ENCODE measurements at places on chromosomes 3 and 15.

GRCh38 chr15:29681166-29681845, 141.0 kb downstream of the TJP1 start:
- no peak for DNase-seq

- DNase-seq, result no peak
Measured at GRCh38 chr15:34355241-34355640, 11.8 kb downstream of the LPCAT4 start.

DNA sequence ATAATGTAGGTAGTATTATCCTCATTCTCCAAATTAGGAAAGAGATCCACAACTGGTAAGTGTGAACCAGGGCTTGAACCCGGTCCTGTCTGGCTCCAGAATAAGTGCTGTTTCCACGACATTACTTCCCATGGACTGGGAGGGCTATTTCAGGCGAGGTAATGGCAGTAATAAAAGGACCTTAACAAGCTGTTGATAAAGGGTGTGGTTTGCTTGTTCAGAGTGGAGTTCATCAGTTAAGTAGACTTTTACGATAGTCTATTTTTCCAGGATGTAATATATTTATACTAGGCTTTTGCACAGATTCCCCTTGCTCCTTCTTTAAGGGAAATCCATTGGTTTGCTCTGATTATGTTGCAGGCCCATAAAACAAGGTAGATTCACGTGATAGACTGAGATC, 88.4 kb upstream of the TNFAIP8L3 start:
- DNase-seq, result no peak

DNA sequence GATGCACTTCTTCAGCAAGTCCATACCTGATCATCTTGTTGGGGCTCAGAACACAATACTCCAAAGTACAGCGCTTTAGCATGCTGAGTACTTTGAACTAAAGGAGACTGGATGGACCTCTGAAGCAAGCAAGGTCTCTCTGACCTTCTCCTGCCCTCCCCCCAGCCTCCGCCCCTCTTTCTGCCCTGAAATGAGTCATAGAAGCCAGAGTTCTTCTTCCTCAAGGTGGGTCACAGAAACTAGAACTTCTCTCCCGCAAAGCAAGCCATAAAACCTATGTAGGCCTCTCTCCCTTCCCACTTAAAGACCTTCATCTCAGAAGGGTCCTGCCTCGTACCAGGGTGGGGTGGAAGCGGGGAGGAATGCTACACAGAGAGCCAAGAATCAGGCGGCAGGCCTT, 230.5 kb upstream of the PROK2 start:
- no peak for DNase-seq

DNA sequence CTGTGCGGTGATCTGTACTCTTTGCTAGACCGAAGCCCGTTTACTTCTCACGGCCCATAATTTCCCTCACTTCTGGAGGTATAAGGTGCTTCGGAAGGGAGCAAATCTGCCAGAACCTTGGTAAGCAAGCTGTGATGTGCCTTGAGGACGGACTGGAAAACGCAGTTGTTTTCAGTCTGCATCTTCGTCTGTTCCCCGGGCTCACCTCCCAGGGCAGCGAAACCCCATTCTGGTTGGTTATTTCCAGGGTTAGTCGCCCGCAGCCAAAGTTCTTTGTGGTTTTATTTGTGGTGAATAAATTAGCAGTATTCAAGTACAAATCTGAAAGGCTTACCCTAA, 401 bp downstream of the RAMAC start:
- peak; percentile 4 for DNase-seq

DNA sequence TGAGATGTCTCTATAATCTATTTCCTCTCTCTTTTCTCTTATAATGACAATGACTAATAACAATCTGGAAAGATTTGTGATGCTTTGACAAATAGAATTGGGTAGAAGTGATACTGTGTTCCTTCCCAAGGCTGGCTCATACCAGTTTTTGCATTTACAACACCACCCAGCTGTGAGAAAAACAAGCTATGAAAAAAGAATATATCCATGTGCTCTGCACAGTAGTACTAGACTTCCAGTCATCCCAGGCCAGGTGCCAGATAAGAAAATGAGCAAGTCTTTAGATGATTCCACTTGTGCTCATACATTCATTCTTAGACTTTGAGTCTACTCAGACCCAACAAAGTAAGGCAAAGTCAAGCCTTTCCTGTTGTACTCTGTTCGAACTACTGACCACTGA, 350.2 kb upstream of the POU1F1 start:
- no peak for DNase-seq

DNA sequence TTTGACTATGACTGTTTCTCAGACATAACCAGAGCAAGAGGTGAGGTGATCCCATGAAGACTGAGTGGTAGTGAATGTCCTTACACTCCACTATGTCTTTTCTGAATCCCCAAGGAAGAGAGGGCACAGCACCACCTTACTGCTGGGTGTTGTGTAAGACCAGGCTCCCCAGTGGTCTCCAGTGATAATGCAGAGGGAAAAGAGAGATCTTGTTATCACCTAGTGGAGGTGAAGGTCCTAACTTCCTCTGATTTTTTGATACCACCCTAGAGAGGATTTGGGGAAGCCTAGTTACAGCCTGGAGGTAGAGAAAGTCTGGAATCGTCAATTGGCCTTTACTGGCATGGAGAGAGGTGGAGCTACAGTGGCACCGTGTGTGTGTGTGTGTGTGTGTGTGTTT, 288.0 kb upstream of the BCHE start:
- DNase-seq, result no peak

- no peak for DNase-seq
Measured at GRCh38 chr15:74257105-74257504, 21.0 kb downstream of the CCDC33 start.

DNA sequence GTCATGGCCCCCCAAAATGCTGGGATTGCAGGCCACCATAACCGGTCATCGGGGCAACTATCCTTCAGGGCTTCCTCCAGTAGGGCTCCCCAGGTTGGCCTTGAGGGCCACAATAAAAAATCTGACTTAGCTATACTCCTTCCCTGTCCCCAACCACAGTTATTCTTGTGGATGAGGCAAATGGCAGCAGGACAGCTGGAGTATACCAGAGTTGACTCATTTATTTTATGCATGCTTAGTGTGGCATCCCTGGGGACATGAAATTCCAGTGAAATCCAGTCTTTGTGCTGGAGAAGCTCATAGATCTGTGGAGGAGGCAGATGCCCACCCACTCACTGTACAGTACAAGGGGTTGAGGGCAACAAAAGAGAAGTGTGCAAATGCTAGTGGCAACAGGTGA, 109.5 kb downstream of the RORA start:
- no peak for DNase-seq
